T-helper 2 cell treated with Interferon-gamma antibody and Interleukin-4, amounts not matched to agents 5 μg/mL and 100 μg/mL, for 36 hours (primary cell): ENCODE measurements at places on chromosomes 11 and 22.

DNA sequence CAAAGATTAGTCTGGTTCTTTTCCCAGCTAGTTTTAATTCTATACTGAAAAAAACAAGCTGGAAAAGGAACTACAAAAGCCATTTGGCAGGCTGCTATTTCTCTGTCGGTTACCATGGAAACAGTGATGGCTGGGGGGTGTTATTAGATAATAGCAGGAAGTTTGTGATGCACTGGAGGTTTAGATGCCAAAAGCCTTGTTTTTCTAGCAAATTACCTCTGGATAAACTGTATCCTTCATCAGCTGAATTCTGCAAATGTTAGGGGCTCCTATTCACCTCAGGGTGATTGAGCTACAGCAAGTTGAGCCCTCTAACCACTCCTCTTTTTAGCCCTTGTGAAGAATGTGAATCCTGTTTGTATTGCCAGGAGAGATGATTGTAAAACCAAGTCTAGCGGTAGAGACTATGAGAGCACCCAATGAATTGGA, 25.2 kb downstream of the ALKBH3 start:
- no peak for DNase-seq

- DNase-seq: no peak
Measured at GRCh38 chr11:45275828-45276227, 10.3 kb downstream of the SYT13 start.

GRCh38 chr22:47110817-47111443, 348.5 kb downstream of the TBC1D22A start:
- DNase-seq: no peak

DNA sequence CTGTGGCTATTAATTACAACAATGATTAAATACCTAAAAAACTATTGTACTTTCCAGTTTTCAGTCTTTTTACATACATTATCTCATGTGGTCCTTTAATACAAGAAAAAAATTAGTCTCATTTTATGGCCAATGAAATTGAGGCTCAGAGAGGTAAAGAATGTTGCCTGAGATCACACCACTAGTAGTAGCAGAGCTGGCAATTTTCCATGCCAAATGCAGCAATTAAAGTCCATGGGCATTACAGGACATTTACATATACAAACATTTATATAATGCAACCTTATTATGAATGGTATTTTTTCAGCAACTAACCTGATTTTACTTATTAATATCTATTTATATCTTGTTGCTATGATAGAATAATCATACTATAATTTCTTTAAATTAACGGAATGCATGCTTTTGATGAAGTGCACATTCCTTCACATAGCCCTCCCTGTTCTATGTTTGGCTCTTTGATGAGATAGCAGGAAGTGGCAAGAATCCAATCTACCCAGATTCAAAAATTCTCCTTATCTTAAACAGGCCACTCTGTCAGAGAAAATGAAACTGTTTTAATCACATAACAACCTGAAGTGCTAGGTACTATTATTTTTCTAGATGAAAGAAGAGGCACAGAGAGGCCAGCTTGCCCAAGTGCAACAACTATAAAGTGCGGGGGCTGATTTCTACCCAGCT, 120.9 kb upstream of the LDLRAD3 start:
- no peak for DNase-seq

DNA sequence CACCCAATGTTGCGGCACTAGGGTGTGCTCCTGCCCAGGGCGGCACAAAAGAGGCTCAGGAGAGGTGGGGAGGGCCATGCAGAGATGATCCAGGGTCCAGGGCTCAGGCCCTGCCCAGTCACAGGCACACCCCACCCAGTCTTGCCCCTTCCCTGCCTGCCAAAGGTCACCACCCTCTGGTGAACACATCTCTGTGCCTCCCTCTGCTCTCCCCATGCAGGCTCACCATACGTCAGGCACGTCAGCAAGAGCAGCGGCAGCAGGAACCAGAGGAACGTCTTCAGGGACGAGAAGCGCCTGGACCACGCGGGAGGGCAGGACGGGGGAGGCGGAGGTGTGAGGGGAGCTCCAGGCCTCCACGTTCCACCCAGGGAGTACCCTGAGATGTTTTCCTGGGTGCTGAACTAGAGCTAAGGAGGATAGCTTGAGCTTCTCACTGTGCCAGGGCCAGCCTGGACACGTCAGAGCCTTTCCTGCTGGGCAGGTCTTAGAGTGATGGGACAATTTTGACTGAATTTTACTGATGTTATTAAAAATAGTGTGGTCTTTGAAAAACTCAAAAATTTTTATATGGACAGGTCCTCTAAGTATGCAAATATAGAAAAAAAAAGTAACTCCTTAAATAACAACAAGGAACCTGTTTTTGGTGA, 7.2 kb downstream of the SUN2 start:
- no peak for DNase-seq
